ENCODE measurements at places on chromosomes 3 and 15.
A peak's percentile ranks its signal among the peaks of the same experiment; 100 is the strongest.

- DNase-seq, result no peak
These were observed 4.0 kb downstream of the LMCD1 start for GRCh38 chr3:8505621-8506020.

GRCh38 chr15:32844118-32844711 lies 126.4 kb downstream of the GREM1 start:
- DNase-seq, result no peak

DNA sequence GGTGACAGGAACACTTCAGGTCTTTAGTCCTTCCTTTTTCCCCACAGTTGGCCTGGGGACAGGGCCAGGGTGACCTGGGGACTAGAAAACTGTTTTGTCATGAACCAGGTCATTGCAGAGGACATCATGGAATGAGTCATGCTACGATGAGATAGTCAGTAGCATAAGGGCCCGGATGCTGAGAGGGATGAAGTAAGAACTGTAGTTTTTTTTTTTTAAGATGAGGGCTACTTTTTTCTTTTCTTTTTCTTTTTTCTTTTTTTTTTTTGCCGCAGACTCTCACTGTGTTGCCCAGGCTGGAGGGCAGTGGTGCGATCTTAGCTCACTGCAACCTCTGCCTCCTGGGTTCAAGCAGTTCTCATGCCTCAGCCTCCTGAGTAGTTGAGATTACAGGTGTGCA lies 8.0 kb downstream of the MAP2K5 start:
- DNase-seq, result no peak

- DNase-seq, result no peak
These were observed 58.0 kb upstream of the SLC7A14 start for GRCh38 chr3:170643831-170644230.

DNA sequence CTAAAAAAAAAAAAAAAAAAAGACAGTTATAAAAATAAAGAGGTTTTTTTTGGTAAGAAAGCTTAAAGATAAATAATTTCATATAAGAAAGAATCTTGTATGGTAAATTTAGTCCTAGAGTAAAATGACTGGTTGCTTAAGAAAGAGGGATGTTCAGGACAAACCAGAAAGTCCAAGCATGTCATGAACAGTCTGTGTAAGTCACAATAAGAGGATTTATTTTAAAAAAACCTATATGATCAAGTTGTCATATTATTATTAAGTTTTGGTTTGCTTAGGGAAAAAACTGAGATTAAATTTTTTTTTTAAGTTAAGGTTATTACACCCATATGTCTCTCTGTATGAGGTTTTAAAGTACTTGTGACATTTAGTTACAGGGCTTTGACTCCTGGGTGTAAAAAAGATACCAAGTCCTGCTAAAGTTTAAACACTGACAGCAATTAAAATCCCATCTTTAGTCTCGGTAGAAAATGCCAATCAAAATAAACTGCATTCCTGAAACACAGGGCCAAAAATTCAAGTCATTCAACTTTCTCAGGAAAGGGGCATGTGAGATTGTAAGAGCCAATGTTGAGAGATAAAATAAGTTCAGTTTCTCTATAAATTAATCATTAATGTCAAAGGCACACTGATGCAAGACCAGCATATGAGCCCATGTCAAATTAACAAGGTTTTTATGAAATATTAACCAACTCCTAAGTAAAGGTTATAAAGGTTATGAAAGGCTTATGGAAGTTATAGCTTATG lies 8.5 kb upstream of the BDH1 start:
- DNase-seq, result no peak

DNA sequence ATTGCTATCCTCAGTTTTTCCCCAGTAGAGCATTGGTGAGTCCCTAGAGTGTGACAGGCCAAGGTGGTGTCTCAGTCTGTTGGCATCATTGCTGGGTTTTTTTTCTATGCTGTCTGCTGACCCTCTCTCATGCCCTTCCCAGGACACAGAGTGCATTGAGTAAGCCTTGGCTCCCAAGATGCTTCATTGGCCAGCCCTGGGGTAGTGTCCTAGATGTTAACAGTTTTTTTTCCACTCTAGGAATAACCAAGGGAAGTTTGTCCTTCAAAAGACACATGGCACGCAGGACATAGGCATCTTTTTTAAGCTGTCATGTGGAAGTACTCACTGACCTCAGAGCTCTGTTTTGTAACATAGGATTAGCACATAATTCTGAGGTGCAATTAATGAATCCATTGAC lies 19.5 kb downstream of the ADAMTSL3 start:
- no peak for DNase-seq

- no peak for DNase-seq
These were observed 48.7 kb upstream of the PCSK6 start for GRCh38 chr15:101538177-101538576.

DNA sequence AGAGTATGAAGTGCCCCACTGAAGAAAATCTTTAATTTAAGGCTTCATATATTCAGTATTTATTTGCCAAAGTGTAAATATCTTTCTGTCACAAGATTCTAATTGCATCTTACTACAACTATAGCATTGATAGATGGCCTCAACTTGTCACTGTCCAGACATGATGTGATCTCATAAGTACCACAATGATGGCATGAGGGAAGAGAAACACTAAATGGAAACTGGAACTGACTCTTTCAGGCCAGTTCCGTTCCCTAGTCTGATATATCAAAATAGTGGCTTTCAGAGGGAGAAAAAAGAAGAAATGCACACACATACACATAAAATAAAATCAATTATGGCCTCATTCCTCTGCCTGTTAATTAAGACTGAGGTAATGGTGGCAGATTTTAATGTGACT lies 615.7 kb downstream of the TBL1XR1 start:
- DNase-seq, result no peak

GRCh38 chr3:115549071-115549470 lies 74.2 kb upstream of the GAP43 start:
- DNase-seq, result peak; percentile 62

- no peak for DNase-seq
These were observed 61.6 kb upstream of the CTDSPL start for GRCh38 chr3:37800022-37800551.

DNA sequence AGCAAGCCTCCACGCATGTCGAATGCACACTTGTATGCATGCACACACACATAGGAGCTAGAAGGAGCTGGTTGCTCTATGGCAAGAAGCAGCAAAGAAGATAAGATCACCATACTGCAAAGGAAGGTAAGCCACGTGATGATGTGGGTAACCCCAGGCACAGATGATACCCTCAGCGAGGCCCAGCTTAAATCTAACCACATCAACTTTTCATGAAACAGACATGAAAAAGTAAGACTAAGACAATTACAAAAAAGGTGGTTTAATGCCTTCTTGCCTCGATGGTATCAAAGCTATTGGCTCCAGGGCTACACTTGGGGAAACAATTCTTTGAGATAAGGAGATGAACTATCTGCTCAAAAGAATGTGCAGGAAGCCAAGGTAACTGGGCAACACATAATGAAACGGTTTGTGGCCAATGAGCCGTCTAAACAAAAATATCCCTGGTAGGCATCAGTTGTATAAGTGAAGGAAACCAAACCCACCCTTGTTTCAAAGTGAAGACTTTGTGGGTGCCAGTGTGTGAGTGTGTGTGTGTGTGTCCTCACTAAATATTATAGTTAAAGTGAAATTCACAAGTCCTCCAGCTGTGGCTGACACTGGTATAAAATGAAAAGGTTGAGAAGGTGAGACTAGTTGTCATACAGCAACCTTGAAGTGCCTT lies 365.7 kb upstream of the ICE2 start:
- no peak for DNase-seq

DNA sequence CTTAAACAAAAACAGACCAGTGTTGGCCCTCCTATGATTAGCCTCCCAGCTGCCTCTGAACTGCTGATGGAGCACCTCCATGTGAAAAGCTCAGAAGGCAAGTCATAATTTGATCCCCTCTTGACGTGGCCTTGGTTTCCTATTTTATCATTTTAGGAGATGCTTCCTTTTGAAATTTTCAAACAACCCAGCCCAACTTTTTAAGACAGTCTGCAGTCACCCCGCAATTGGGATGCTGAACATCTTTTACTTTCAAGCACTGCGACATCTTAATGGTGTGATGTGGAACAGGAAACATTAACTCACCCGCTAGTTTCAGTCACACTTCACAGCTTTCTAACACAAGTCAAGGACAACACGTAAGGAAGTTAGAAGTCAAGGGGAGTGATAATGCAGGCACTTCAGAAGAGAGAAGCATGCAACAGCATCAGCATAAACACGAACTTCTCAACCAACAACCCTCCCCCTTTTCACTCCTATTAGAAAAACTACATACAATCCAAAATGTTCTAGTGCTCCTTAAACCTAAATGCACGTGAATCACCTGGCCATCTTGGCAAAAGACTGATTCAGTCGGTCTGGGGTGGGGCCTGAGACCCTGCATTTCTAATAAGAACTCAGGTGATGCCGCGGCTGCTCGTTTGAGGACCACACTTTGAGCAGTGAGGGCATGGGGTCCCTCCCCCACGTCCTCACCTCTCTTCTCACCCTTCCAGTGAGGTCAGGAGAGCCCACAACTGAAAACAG lies 161.5 kb downstream of the FOXP1 start:
- no peak for DNase-seq

DNA sequence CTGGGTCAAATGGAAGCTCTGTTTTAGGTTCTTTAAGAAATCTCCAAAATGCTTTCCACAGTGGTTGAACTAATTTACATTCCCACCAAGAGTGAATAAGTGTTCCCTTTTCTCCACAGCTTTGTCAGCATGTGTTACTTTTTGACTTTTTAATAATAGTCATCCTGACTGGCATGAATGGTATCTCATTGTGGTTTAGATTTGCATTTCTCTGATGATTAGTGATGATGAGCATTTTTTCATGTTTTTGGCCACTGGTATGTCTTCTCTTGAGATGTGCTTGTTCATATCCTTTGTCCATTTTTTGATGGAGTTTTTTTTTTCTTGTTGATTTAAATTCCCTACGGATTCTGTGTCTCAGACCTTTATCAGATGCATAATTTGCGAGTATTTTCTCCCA lies 745.0 kb upstream of the BCHE start:
- no peak for DNase-seq

GRCh38 chr3:43506644-43507043 lies 115.2 kb downstream of the ANO10 start:
- no peak for DNase-seq

DNA sequence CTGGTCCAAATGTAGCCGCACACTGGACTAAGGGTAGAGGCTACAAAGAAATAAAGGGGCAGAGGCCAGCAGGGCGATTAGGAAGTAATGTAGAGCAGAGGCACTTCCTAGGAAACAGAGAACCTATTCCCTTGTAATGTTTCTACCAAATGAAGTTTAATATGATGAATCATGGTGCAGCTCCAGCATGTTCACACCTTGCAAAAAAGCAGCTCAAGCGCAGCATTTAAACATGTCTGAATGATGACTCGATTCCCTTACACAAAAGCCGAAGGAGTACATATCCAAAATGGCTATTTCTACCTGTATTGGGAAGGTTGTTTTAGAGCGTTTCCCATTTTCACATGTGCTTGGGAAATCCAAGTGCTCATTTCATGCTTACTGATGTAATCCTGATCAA lies 204.8 kb downstream of the MECOM start:
- DNase-seq, result no peak

DNA sequence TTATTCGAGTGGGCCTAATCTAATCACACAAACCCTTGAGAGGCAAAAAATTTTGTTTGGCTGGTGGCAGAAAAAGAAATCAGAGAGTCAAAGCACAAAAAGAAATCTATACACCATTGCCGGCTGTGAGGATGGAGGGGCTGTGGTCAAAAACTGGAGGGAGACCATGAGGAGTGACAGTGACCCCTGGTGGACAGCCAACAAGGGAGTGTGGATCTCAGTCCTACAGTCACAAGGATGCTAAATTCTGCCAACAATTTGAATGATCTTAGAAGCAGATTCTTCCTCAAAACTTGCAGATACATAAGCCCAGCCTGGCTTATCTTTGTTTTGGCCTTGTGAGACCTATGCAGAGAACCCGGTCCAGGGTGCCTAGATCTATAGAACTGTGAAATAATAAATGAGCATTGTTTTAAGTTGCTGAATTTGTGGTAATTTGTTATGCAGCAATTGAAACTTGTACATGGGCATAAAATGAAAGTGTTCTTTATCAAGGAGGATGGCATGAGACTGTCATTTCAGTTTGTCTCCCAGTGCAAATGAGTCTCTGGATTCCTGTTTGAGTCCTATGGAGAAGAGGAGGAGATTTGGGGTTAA lies 103.0 kb upstream of the ARHGEF26 start:
- no peak for DNase-seq

- peak; percentile 90 for DNase-seq
These were observed 8.4 kb downstream of the ITGB5 start for GRCh38 chr3:124878561-124879336.

DNA sequence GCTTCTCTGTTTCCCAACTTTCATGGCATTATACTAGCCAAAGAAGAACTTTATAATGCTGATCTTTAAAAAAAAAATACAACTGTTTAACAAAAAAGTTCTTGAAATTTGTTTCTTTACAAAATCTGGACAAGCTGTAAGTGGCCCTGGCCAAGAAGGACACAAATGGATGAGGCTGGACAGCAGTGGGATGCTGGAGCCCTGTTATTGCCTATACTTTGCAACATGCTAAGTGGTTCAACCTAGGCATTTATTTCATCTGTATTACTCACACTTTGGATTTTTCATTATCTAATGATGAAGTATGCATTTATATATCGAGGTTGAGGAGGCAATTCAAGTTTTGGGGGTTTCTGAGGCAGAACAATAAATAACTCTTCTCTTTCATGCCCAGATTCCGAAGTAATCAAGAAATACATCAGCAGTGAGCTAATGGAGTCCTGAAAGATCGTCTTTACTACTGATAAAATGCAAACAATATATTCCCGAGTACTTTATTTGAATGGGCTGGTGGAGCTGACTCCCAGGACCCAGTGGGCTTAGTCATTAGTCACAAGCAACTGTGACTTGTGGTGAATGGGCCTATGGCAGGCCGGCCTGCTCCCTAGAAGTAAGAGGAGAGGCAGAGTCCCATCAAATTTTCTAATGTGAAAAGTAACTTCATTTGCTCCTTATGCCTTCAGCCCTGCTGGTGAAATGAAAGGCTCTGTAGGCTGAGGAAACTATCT lies 177.3 kb upstream of the DPH6 start:
- DNase-seq, result no peak

DNA sequence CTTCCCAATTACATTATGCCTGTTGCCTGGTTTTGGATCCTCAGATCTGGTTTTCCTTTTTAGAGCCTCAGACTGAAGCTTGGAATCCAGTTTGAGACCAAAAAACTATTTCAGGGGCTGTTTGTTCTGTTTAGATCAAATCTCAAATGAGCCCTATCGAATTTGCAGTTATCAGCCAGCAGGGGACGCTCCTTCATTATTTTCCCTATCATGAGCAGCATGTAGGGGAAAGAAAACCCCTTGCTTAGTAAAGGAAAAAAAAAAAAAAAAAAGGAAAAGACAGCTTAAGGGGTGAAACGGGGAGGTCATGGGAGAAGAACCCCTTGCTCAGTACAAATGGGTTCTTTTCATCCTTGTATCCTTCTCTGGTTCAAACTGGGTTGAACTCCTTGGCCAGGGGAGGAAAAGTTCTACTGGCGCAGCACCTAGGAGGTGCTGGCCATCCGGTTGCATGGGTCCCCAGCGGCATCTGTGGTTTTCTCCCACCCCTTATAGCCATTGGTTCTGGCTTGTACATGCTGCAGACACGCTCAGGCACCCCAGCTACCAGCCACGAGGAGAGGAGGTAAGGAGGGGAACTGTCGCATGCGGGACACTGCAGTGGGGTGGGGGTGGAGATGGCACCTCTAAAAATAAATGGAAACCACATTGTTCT lies 1375.1 kb upstream of the ALCAM start:
- DNase-seq, result no peak

GRCh38 chr3:39097716-39098472 lies 9.5 kb downstream of the GORASP1 start:
- DNase-seq, result no peak
